ENCODE measurements at places on chromosomes 5 and 9.

GRCh38 chr9:71549023-71549422 lies 219.3 kb downstream of the CEMIP2 start:
- no peak for DNase-seq

DNA sequence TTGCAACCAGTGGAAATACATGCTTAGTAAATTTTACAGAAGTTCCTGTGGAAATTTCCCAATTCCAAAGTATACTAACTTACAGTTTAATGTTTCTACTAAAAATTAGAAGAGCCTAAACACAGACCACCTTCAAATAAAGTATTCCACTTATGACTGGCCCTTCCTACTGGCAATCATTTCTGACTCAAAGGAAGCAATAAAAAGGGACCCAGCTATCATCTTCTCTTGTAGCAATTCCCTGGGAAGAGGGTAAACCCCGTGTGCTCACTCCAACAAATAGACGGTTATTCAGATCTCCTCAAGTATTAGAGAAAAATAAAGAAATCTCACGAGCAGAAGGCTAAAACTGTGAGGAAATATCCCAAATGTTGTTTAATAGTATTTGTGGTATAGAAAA lies 43.3 kb downstream of the GOLPH3 start:
- DNase-seq, result no peak

GRCh38 chr5:145247745-145248040 lies 587.4 kb downstream of the PRELID2 start:
- DNase-seq, result no peak

GRCh38 chr5:146770980-146771379 lies 107.6 kb downstream of the PPP2R2B start:
- no peak for DNase-seq

DNA sequence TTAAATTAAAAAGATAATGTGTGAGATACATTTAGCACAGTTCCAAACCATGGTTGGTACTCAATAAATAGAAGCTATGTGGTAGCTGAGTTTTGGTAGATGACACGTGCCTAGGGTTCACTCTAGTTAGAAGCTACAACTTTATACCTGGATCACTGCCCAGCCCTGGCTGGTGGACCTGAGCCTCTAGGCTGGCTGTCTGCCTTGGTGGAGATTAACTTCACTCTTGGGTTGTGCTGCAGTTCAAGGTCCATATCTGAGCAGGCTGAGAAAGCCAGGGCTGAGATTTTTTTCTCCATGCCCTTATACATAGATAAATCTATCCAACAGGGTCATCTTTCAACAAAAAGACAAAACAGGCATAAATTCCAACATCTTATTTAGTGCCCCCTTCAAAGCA lies 44.6 kb upstream of the SPDL1 start:
- no peak for DNase-seq
